HS-27A (cell line): ENCODE measurements at places on chromosomes 16 and 17.

DNA sequence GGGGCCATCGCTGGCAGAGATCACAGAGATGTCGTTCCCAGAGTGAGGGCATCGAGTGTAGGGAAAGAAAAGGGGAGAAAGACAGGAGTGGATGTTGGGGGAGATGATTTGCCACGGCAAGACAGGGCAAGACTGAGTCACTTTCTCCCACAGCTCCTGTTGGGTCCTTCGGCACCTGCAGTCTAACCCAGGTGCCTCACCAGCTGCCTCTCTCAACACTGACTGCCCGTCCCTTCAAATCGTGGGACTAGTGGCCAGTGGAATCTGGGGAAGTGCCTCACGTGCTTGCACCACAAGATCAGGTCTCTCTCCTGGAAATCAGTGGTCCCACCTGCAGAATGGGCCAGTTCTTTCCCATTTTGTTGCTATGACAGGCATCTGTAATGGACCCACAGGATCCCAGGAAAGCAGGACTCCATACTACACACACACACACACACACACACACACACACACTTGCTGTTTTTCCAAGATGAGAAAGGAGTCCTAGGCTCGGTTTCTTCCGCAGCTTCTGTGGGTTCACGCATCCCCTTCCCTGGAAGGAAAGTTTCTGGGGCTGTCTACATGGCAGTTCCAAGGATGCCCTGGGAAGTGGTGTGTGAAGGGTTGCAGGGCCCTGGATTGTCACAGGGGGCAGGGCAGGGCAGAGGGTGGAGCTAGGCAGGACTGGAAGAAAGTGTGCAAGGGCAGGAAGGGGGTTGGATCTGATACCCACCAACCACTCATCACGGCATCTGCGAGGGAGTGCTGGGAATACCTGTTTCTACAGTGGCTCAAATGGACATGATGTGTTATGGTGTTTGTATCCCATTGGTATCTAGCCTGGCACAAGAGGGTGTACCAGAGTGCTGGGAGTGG is 10.2 kb upstream of the CBX8 start:
- DNase-seq = no peak

GRCh38 chr17:8360751-8361150 is 15.8 kb downstream of the KRABD2 start:
- no peak for DNase-seq

DNA sequence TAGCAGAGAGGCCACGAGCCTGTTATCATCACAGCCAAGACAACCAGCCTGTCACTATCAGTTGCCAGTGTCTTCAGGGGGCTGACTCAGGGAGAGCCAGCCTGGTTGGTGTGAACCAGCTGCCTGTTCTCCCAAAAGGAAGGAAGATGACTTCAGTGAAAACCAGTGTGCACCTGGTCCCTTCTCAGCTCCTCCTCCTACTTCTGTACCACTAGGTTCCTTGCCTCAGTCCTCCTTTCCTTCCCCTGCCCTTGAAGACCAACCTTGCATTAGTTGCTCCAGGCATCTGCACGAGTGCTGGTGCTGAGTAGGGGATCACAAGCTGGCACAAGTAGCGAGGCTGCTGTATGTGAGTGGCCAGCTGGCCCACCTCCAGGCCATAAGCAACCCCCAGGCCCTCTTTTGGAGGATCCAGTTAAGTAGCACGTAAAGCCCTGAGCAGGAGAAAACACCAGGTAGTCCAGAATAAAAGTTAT is 8.5 kb downstream of the TUBG1 start:
- DNase-seq = no peak

GRCh38 chr16:48499923-48500381 is 110.0 kb downstream of the N4BP1 start:
- peak; percentile 15 for DNase-seq

GRCh38 chr17:16438557-16439302 is 23.4 kb downstream of the TRPV2 start:
- DNase-seq = peak; percentile 100

DNA sequence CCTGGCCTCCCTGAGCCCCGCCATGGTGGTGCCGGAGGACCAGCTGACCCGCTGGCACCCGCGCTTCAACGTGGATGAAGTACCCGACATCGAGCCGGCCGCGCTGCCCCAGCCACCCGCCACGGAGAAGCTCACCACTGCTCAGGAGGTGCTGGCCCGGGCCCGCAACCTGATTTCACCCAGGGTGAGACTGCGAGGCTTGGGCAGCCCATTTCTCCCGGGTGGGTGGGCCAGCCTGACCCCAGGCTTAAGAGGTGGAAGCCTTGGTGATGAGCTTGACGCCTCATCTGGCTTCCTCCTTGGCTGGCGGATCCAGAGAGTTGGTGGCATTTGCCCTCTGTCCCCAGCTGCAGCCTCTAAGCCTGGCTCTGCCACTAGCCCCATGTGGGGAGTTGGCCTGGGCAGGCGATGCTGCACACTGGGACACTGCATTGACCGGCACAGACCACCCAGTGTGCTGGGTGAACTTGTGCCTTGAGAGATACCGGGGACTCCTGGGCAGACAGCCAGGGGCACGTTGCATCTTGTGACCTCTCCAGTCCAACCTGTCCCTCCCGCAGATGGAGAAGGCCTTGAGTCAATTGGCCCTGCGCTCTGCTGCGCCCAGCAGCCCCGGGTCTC is 3.0 kb downstream of the CDT1 start:
- no peak for DNase-seq

GRCh38 chr16:5045499-5046115 is 11.9 kb upstream of the NAGPA start:
- no peak for DNase-seq

- no peak for DNase-seq
Observed at GRCh38 chr17:76398523-76399174, 14.2 kb downstream of the SPHK1 start.

GRCh38 chr17:56096026-56096810 is 57.1 kb upstream of the ANKFN1 start:
- DNase-seq = no peak

- DNase-seq = no peak
Observed at GRCh38 chr17:79017546-79018369, 6.2 kb upstream of the C1QTNF1 start.

DNA sequence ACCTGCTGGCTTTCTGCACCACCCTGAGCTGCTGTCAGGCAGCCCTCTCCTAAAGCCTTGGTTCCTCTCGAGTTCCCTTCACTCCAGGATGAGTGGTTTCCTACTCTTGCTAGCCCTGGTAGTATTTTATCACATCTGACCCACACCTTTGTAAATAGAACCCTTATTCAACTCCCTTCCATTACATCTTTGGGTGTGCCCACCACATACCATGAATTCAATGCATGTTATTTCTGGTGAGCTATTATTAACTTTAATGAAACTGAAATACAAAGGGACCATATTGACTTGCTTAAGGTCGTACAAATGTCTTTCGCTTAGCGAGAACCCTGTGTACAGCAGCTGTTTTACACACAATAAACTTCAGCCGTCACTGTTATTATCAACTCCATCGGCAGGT is 521.3 kb downstream of the GRIN2A start:
- DNase-seq = no peak

DNA sequence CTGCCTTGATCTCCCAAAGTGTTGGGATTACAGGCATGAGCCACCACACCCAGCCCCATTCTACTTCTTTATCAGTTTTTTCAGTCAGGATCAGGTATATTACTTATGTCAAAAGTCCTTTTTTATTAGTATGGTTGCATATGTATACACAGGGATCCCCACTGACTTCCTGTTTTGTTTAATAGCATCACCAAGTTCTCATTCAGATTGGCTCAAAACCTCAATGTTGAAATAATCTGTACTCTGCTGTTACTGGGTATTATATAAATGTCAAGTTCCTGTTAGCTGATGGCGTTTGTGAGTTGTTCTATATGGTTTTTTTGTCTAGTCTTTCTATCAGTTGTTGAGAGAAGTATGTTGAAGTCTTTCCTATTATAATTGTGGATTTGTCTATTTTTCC is 168.5 kb downstream of the BCAS3 start:
- no peak for DNase-seq

DNA sequence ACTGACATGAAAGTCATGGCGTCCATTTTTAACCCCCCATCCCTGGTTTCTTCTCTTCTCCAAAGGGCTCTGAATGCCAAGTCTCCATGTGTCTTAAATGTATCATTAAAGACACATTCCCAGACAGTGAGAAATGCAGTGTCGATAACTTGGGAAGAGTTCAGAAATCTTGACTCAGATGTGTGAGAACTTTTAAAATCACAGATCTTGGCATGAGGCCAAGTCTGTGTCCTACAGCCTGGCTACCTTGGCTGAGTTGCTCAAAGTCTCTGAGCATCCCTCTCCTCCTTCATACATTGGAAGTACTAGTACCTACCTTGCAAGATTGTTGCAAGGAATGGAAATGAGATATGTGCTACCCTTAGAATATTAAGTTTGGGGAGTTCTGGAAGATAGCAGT is 1046.5 kb upstream of the RBFOX1 start:
- DNase-seq = no peak

GRCh38 chr16:54673313-54673712 is 257.4 kb upstream of the IRX5 start:
- DNase-seq = no peak

- no peak for DNase-seq
Observed at GRCh38 chr17:16046966-16047365, 47.3 kb downstream of the TTC19 start.

- DNase-seq = no peak
Observed at GRCh38 chr16:20916942-20917341, 16.4 kb downstream of the LYRM1 start.

GRCh38 chr16:56871172-56871593 is 6.2 kb downstream of the SLC12A3 start:
- no peak for DNase-seq

DNA sequence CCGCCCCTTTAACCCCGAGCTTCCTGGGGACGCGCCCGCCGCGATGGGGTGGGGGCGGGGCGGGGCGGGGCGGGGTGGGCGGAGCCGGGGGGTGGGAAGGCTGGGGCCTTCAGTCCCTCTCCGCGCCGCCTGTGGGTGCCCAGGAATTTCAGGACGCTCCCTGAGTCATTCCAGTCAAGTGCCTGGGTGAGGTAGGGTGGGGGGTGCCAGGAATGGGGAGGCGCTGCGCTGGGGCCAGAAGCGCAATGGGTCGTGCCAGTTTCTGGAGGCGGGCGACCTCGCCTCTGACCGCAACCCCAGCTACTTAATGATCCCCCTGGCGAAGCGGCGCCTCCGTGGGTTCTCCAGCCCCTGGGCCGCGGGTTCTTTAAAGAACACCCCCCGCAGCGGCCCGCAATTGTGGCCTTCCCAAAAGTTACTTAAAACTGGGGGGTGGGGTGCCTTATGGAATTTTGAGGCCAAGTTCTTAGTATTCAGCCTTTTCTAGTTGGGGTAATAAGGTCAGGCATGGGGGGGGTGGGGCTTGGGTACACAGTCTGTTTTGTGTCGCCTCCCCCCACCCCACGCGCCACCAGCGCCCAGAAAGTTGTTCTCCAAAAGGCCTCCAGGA is 826 bp upstream of the GSE1 start:
- DNase-seq = peak; percentile 90

GRCh38 chr16:70253291-70254106 is 1.8 kb upstream of the EXOSC6 start:
- peak; percentile 27 for DNase-seq

- no peak for DNase-seq
Observed at GRCh38 chr17:50141745-50142110, 8.7 kb downstream of the PPP1R9B start.

DNA sequence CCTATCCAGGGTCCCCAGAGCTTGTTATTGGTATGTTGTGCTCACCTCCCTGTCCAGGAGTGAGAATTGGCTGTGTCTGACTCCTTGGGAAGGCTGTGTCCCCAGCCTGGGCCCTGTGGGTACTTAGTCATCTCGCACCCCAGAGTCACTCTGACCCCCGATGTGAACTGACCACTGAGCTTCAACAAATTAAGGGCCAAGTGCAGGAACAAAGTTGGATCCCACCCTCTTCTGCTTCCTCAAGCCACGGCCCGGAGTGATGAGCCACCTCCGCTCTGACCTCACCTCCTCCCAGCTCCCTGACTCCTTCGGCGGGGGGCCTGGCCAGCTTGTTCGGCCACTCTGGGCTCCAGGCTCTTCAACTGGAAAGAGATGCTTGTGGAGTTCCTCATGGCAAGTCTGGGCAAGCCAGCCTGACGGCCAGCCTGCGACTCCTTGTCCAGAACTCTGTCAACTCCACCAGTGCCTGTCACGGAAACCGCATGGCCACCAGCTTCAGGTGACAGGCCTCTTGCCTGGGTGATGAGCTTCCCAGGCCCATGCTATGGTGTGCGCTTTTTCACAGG is 22.3 kb upstream of the MPRIP start:
- DNase-seq = no peak

DNA sequence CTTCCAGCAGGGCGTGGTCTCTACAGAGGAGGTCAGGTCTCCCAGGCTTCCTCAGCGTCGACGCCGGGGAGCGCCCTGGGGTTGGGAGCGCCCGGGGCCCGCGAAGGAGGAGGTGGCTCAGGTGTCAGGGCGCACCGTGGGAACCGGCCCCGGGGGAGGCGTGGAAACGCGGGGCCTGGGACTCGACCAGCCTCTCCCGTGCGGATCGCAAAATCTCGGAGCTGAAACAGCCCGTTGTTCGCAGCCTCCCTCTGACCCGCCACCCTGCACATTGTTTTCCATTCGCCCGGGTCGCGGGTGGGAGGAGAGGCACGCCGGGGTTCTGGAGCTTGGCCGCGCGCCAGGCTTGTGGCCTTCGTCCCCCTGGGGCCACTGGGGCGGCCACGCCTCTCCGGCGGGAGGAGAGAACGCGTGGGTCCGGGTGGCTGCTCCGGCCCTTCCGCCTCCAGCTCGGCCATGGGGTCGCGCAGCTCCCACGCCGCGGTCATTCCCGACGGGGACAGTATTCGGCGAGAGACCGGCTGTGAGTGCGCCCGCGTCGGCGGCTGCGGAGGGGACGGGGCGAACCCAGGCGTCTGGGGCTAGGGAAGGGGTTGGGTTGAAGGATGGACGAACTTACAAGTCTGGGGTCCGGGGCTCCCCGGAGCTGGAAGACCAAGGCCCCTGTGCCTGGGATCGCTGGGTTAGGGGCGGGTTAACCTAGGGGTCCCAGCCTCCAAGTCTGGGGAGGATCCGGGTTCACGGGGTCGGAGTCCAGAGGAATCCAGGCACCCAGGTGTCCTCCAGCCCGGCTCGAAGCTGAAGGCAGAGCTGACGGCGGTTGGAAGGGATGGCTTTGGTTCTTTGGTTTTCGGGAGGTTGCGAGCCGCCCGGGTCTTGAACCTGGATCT is at the start of gene CHP2:
TSS of gene CHP2 (plus strand) at position 433 of the 890 bp plus-strand sequence. CDS start at position 457, 24 bp downstream.
- no peak for DNase-seq

- no peak for DNase-seq
Observed at GRCh38 chr16:546909-547770, 13.1 kb upstream of the PRR35 start.

DNA sequence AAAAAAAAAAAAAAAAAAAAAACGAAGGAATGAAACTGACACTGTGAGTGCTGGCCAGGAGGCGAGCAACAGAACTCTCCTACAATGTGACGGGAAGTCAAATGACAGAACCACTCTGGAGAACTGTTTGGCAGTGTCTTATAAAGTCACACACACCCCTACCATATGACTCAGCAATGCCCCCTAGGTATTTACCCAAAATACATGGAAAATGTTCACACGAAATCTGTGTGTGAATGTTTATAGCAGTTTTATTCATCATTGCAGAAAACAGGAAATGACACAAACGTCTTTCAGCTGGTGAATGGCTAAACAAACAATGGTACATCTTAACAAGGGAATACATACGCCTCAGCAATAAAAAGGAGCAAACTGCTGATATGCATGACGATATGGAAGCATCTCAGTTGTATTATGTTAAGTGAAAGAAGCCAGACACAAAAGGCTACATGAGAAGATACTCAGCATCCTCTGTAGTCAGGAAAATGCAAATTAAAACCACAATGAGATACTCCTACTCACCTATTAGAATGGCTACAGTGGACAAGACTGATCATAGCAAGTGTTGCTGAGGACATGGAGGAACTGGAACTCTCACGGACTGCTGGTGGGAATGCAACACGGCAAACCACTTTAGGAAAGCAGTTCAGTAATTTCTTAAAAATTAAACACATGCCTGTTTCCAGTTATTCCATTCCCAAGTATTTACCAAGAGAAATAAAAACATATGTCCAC is 74.7 kb downstream of the TBC1D16 start:
- DNase-seq = no peak
